ENCODE measurements at places on chromosomes 1 and 21.

GRCh38 chr1:21045351-21045750, 131.3 kb downstream of the EIF4G3 start:
- no peak for DNase-seq

GRCh38 chr1:243402868-243403267, 147.0 kb downstream of the SDCCAG8 start:
- no peak for DNase-seq

- DNase-seq = no peak
Observed at GRCh38 chr1:239805042-239805441, 286.6 kb upstream of the FMN2 start.

- peak; percentile 80 for DNase-seq
Observed at GRCh38 chr1:230381049-230381467, 45.1 kb downstream of the PGBD5 start.

GRCh38 chr21:42579456-42580075, 65.9 kb downstream of the SLC37A1 start:
- no peak for DNase-seq

DNA sequence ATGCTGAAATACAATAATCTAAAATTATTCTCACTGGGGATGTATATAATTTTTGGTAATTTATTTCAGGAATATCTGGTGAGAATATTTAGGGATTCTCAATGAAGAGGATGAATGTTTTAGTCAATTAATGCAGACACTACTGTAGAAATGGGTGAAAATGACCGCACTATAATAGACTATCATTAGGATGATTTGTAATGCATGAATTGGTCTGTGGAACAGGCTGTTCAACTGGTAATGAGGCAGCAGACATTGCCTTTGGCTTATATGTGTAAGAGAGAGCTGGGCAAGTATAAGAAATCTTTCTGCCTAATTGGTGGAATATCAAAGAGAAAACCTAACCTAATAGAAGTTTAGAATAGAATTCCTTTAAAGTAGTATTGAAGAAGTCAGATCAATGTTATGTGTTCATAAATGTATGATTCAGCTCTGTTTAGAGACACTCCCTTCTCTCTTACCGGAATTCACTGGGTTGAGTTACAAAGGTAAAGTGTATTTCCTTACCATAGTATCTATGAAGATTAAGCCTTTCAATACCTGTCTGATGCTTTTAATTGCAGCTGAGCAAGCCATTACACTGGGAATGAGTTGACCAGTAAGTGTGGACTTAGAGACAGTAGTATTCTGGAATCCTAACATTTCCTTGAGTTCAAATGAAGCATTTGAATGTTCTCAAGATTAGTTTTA, 274.5 kb downstream of the S1PR1 start:
- no peak for DNase-seq

DNA sequence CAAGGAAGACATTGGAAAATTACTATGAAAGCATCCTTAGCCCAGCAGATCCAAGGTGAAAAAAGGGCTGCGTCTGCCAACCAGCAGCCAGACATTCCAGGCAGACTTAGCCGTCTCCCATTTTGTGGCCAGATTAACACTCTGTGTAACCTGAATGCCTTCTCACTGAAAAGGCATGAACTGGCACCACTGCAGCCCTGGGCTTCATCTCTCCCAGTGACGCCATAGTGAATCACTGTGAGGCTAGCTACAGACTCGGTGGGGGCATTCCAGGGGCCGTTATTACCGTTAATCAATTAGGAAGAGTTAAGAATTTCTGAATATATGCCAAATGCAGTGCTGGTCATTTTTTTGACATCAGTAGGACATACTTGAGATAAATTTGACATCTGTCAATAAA, 627.4 kb downstream of the LMO4 start:
- peak; percentile 25 for DNase-seq

DNA sequence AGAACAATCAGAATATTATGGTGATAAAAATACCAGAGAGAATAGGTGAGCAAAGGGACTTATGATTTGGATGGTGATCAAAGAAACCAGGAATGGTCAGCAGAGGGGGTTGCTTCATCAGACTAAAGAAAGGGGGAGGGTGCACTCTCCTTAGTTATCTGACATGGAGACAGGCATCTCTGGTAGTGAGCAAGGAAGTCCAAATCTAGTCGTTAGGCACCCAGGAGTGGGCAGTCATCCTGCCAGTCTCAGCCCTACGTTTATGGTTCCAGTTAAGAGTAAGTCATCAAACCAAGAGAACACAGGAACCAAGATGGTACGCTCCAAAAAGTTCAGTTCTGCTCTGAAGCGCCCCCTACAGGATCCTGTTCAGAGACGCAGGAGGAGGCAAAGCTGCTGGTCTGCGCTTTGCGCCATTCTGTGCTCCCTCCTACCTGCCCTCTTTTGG, 28.6 kb downstream of the EBNA1BP2 start:
- DNase-seq = no peak

DNA sequence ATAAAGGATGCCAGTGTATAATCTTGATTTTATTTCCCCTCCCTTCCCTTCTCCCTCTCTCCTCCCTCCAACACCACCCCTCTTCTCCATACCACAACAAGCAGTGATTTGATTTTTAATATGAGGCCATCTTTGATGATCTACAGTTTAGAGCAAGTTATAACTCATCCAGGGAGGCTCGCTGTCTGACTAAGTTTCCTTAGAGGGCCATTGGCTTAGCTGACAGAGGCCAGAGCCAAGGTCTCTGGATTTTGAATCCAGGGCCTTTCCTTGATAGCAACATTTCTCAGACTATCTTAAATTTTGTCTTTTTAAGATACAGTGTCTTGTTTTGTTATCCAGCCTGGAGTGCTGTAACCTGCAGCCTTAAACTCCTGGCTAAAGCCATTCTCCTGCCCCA, 431.0 kb upstream of the USP24 start:
- DNase-seq = no peak

DNA sequence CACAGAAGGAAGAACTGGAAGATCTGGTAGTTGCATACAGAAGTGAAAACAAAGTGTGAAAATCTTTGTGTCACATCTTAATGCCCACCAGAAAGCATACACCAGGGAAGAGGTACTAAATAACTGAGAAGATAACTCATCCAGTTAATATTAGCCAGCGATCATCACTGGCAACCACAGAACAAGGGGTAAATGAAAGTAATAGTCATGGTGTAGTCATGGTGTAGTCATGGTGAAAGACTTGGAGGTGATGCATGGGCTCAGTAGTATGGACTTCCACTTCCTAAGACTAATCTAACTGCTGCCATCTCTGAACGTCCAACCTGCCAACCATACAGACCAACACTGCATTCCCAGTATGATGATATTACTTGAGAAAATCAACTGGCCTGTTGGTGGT, 481.2 kb upstream of the NR5A2 start:
- DNase-seq = no peak

DNA sequence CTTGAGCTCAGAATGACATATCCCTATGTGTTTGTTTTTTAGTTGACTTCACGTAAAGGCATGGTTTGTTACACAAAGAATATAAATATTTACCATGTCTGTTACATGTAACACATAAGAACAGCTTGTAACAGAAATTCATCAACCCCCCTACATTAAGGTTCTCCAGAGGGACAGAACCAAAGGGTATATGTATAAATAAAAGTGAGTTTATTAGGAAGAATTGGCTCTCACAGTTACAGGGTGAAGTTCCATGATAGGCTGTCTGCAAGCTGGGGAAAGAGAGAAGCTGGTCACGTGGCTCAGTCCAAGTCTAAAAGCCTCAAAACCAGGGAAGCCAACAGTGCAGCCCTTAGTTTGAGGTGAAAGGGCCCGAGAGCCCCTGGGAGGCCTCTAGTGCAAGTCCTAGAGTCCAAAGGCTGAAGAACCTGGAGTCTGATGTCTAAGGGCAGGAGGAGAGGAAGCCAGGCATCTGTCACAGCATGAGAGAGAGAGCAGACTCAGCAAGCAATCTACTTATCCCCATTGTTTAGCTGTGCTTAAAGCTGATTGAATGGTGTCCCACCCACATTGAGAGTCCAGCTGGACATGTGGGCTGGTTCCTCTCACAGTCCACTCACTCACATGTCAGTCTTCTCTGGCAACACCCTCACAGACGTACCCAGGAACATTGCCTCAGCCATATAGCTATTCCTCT, 15.8 kb downstream of the THRAP3 start:
- peak; percentile 61 for DNase-seq

DNA sequence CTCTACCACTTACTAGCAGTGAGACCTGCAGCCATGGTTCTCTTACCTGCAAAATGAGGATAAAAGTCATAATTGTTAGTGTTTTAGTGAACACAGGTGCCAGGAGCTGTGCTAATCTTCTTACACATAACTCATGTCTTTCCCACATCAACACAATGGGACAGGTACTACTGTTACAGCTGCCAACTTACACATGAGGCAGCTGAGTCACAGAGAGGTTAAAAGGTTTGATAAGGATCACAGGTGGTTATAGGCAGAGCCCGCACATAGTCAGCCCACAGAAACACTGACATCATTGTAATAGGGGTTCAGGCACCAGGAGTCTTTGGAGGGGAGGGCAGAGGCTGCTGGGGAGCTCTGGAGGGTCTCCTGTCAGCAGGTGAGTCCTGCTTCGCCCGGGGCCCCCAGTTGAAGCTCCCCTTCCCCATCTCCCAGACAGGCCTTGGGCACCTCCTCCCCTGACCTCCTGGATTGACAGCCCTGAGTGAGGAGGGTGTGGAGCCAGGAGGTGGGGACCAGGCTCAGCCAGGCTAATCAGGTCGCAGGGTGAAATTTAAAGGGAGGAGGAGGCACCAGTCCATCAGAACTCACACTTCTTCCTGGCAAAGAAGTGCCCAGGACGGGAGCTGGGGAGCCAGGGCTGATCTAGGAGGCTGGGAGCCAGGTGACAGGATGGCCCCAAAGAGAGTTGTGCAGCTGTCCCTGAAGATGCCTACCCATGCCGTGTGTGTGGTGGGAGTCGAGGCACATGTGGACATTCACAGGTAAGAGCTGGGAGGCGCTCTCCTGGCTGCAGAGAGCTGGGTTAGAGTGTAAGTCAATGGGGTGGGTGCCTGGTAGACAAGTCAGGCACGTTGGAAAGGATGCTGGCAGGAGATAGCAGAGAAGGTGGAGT, at the start of gene PADI1:
Gene PADI1, plus strand, starts transcription at position 583 of the 895 bp plus-strand sequence. Its CDS starts 90 bp downstream, at position 673.
- no peak for DNase-seq

DNA sequence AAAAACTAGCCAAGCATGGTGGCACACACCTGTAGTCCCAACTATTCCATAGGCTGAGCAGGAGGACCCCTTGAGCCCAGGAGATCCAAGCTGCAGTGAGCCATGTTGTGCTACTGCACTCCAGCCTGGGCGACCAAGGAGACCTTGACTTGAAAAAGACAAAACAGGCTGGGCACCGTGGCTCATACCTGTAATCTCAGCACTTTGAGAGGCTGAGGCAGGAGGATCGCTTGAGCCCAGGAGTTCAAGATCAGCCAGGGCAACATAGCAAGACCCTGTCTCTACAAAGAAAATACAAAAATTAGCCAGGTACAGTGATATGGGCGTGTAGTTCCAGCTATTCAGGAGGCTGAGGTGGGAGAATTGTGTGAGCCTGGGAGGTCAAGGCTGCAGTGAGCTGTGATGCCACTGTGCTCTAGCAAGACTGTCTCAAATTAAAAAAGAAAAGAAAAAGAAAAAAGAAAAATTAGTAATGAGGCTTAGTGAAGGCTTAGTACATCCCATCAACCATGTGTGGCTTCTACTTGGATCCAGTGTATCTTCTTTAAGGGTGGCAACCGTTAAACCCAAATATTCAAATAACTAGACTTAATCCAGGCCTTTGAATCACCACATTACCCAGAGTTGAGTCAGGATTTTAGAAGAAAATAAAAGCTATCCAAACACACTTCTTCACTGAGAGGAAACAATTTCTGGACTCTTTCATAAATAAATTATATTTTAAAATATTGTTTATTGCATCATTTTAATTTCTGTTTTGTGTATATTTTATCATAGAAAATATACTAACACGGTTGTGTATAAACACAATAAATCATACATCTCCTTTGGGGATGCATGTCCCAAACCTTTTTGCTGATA, 74.3 kb upstream of the RAB4A start:
- DNase-seq = no peak

DNA sequence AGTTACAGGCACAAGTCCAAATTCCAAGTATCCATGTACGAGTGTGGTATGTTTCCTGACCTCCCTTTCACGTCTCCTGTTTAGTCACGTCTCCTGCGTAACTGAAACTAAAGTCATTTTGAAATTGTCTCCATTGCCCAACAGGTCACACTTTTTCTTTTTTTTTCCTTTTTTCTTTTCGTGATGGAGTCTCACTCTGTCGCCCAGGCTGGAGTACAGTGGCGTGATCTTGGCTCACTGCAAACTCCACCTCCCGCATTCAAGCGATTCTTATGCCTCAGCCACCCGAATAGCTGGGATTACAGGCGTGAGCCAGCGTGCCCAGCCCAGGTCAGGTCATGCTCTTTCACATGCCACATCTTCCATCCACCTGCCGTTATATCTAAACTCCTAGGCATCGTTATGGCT, 38.2 kb downstream of the L1TD1 start:
- no peak for DNase-seq

GRCh38 chr21:40143822-40144525, 276.7 kb downstream of the PCP4 start:
- DNase-seq = peak; percentile 47

DNA sequence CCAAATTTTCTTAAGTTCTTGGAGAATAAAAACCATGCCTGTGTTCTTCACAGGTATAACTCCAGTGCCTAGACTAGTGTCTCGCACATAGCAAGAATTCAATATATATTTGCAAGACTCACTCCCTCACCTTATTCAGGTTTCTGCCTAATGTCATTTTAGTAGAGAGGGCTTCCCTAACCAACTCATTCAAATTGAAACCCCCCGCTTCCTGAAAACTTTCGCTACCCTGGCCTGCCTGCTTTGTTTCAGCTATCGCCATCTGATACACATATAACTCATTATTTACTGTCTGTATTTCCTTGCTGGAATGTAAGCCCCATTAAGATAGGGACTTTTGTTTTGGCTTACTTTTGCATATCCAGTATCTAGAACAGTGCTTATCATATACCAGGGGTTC, 8.6 kb downstream of the YARS1 start:
- DNase-seq = no peak

- no peak for DNase-seq
Observed at GRCh38 chr21:45829668-45830067, 151.9 kb upstream of the COL6A1 start.

DNA sequence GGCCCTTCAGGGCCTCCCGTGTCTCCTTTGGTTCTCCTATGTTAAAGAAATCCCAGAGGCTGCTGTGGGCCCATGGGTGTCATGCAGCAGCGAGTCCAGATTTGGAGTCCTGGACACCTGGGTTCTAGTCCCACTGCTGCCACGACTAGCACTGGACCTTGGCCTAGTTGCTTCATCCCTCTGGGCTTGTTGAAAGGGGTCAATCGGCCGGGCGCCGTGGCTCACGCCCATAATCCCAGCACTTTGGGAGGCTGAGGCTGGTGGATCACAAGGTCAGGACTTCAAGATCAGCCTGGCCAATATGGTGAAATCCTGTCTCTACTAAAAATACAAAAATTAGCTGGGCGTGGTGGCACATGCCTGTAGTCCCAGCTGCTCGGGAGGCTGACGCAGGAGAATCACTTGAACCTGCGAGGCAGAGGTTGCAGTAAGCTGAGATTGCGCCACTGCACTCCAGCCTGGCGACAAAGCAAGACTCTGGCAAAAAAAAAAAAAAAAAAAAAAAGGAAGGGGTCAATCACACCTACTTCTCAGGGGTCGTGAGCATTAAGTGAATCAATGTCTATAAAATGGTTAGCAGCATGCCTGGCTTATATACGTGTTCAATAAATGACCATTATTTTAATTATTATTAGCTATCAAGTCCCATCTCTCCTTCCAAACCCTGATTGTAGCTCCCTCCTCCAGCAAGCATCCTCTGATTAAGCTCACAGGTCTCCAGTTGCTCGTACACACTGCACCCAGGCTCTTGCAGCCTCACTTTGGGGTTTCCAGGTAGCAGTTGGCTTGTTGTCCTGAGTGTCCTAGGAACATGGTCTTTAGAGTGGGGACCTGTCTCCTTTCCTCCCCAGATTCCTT, 43.8 kb downstream of the KIRREL1 start:
- DNase-seq = no peak

- no peak for DNase-seq
Observed at GRCh38 chr1:10771789-10772188, 24.7 kb downstream of the CASZ1 start.

All from D341Med (cell line).